Activated T-cell treated with anti-CD3 and anti-CD28 coated beads for 4 hours (primary cell): ENCODE measurements at places on chromosomes 3 and 15.

- no peak for DNase-seq
Measured at GRCh38 chr3:140724856-140725812, 47.3 kb downstream of the TRIM42 start.

DNA sequence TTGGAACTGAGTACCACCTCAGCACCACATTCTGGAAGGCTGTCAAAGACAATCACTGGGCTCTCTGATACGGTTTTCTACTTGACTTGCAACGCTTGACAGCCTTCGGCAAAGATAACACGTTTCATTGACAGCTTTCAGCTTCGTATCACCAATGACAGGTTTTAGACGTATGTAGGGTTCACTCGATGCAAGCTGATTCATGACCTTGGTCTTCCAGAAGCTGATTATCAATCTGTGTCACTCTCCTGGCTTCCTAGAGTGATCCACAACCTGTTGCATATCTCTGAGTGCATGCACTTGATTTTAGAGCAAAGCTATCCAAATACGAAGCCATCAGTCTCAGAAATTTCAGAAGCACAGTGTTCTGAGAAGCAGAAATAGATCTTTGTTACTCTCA, 381.6 kb downstream of the FEZF2 start:
- no peak for DNase-seq

DNA sequence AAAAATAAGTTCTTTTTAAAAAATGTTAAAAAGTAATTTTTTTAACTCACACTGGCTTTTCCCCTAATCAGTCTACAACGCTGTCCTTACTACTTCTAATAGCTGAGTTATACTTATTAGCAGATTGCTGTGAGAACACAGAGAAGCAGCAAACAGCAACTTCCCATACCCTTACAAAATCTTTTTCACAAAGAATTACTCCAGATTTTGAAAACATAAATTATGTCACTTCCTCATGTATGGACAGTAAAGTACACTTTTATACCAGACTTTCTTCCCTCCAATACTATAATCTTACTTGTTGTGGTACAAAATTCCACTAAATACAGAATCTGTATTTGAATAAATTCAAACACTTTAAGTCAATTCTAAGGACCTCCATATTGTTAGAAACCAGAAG, 2.1 kb downstream of the PHC3 start:
- no peak for DNase-seq

DNA sequence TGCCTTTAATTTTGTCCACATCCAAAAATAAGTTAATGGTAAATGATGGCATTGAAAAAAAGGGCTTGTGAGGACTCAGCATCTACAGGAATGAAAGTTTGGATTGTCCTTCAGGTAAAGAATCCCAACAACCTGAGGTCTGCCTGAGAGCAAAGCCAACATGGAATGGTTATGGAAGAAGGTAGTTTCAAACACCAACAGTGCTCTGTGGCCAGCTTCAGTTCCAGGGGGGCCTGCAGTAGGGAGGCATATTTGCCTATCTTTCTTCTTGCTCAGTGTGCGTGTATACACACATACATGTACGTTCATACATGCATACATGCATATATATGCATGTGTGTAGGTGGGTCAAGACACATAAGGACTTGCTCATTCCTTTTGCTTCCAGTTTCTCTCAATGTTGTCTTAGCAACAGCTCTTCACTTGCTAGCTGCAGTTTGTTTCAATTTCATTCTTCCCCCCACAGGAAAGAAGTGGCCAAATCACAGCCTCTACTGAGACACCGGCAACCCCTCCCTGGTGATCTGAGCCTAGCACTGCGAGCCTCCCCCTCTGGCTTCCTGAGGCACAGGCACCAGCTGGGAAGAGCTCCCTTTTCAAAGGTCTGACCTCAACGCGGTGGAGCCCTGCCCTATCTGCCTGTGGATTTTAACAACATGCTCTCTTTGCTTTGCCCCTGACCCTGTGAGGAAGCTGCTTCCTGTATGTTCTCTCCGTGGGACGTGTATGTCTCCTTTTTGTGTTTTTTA, 146.2 kb downstream of the KLF13 start:
- DNase-seq = peak; percentile 24

- DNase-seq = no peak
Measured at GRCh38 chr15:90560229-90560776, 30.6 kb downstream of the CRTC3 start.

- DNase-seq = no peak
Measured at GRCh38 chr3:66267031-66267430, 46.2 kb downstream of the SLC25A26 start.

DNA sequence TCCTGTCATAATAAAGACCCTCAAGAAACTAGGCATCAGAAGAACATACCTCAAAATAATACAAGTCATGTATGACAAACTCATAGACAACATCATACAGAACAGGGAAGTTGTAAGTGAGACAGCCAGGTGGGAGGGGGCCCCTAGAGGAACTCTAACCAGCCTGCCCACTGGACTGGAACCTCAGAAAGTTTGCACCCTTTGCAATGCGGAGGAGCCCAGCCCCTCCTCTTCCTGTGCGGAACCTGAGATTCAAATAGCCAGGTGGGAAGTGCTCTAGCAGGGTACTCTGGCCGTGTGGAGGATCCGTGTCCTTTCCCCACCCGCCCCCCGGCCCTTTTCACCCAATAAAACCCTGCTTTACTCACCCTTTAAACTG, 387.0 kb upstream of the CBLB start:
- no peak for DNase-seq

DNA sequence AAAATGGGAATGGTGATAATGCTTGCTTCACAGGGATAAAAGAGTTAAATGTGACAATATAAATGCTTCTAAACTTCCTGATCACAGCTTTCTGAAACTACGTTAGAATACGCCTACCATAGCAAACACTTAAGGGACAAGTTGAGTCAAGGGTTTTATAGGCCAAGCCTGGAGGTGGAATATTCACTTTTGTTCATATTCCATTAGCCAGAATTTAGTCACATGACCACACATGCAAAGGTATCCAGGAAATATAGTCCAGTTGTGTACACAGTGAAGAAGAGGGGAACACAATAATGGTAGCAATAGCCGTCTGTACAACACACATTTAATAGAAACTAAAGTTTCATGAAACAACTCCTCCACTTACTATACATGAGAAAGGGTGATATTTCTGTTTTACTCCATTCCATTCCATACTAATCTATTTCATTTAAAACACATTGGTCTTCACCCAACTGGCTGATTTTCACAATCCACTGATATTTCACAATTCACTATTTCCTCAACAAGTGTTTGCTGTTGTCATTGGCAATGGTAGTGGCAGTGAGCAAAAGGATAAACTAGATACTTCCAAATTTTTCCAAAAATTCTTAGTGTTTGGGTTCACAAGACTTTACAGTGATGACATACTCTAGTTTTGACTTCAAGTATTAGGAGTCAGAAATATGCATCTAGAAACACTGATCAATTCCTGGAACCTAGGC, 270.9 kb downstream of the ERC2 start:
- DNase-seq = no peak

DNA sequence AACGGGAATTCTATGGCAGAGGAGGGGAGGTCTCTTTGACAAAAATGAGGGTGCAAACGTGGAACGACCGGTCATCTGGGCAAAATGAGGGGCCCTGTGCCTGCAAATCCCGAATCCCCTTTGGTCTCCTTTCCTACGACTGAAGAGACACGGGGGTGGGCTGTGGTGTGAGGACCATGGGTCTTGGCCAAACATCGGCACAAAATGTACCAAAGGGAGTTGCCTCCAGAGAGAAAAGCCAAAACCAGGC, 498 bp downstream of the ZNF280D start:
- DNase-seq = peak; percentile 17

DNA sequence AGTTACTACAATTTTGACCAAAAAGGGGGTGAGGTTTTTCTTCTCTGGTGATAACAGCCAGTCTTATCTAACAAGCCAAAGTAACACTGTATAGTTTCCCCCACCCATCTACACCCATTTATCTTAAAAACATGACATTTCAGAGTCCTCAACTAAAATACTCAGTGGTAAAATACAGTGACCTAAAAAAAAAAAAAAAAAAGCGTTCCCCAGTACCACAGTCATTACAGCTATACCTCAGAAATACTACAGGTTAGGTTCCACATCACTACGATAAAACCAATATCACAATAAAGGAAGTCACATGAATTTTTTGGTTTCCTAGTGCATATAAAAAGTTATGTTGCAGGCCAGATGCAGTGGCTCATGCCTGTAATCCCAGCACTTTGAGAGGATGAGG, 13.8 kb downstream of the DENND4A start:
- DNase-seq = no peak

DNA sequence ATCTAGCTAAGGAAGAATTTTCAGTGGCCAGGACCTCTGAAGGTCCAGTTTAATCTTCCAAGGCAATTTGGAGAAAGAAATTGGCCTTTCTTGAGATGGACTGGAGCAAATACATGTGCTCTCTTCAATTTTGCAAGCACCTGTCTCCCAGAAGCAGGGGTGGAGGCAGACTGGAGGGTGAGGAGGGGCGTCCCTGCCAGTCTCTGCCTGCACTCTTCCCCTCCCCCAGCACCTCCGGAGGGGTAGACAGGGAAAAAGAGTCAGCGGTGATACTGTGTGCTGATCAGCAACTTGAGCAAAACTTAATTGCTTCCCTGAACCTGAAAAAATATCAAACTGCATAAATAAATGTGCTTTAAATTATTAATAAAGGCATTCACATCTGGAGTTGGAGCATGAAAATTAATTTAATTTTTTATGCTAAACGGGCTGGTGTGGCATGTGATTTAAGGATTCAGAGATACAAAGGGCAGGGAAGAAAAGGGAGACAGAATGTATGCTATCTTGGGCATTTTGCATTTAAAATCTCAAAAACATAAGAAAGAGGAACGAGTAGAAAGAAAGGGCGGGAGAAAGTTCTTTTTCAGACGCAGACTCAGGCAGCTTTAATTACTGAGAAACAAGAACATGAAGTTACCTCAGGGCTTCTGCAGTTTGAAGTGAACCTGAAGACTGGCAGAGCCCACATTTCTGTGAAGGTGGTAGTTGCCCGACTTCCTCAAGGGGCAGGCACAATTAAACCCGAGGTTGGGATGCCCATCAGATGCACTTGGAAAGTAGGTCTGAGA, 319.7 kb downstream of the UACA start:
- no peak for DNase-seq

DNA sequence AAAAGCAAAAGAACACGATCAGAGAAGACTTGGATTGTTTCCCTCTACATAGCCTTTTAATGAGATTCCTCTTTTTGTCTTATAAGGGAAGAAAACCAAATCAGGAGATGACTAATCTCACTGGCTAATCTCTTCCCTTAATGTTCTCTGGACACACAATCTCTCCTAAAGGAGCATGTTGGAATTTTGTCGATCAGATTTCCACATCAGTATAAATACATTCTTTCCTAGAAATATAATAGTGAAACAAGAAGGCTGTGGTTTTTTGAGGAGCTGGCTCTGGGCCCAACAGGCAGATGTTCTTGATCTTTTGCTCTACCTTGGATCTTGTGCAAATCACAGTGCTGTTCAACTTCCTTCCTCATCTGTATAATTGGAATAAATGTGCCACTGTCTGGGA, 94.0 kb downstream of the GTPBP8 start:
- no peak for DNase-seq

DNA sequence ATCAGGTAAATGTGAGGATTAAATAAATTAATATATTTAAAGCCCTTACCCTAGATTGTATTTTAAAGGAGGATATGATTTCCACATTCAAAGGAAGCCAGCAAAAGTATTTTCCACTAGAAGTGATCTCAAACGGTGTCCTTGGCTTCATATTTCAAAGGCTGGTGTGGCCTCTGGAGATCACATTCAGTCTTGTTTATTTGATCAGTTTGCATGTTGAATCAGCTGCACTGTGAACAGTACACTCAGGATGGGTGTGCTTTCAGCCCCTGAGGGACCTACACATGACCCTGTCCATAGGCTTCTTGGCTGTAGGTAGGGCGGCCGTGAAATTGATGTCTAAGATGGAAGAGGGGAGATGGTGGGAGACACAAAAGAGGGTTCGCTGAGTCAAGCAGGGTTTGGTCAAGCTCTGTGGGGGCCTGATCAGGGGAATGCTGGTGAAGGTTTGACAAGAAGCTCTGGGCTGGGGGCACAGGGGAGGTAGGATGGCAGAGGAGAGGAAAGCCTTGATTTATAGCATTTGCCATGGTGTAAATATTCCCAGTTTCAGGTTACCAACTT, 21.9 kb downstream of the CYP8B1 start:
- DNase-seq = no peak

GRCh38 chr3:39205919-39206516, 13.6 kb upstream of the XIRP1 start:
- DNase-seq = no peak

DNA sequence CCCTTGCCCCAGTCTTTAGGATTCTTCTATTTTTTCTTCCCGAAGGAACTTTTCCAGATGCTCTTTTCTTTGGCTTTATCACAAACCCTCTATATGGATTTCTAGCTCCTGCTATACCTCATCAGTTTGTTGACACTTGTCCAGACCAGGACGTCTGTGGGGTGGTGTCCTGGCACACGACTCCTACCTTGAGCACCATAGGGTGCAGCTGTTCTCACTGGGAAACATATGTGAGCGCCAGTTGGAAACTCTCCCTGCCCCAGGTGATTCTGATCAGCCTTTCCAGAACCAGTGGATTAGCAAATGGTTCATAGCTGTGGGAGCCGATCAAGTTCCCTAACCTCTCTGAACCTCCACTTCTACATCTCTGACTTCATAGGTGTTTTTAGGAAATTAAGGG, 40.6 kb upstream of the USP3 start:
- no peak for DNase-seq

DNA sequence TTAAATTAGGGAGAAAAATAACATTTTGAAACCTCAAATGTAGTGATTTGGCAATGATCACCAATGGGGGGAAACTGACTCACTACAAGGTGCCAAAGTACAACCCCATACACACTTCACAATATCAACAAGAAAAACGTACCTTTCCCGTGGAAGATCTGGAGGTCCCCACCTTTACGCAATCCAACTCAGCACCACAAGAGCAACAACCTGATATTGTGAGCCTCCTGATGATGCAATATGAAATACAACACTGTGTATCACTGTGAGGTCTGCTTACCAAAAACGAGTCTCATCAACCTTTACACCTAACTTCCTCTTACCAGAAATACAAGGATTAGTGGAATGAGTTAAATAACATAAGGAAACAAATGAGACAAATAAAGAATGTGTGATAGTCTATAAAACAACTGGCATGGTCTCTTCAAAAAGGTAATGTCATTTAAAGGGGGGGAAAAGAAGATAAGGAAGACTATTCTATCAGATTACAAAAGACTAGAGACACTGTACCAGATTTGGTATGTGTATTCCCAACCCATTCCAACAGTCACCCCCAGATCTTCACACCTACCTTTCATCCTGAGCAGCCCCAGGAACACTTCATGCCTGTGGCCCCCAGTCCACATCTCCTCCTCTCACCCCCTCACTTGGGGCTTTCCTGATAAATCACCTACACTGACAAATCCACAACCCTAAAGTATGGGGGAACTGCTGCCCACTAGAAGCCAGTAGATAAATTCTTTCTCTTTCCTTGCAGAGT, 27.7 kb downstream of the DLG1 start:
- no peak for DNase-seq

DNA sequence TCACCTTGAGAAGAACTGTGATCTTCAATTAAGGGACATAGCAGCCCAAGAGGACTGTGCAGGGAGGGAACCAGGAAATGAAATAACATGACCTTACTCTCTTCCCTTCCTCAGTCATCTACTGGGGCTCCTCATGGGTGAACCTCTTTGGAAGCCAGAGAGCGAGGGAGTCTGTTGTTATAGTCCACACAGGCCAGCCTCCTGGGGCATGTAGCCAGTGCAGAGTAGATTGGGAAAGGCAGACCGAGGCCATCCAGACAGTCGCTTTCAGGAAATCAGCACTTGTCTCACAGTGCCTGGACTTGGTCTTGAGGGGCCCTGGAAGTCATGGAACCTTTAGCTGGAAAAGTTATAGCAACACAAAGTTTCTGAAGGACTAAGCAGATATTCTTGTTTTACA, 6.1 kb downstream of the CRTAP start:
- no peak for DNase-seq

GRCh38 chr3:195867631-195868335, 40.6 kb downstream of the TNK2 start:
- no peak for DNase-seq
